Fibroblast of the aortic adventitia (primary cell): ENCODE measurements at places on chromosomes 3 and 15.

DNA sequence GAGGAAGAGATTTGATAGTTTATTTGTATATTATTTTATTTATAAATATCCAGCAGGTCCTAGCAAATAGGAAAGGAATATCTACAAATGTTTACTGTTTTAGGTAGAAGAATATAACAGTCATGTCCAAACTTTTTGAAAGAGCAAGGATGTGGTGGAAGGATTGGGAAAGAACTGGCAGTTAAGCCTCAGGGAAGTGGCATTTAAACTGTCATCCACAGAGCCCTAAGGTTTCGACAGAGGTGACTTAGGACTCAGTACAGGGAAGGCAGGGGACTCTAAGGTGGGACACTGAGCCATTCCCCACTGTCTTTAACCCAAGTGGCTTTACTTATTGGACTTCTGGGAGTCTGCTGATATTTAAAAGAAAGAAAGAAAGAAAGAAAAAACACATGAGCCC, 11.8 kb upstream of the TMEM87A start:
- DNase-seq, result no peak

- no peak for DNase-seq
Observed at GRCh38 chr15:29800491-29801366, 21.5 kb downstream of the TJP1 start.

GRCh38 chr3:10357592-10358308, 36.8 kb upstream of the SEC13 start:
- DNase-seq, result peak; percentile 90

- DNase-seq, result no peak
Observed at GRCh38 chr3:161100994-161101393, 4.2 kb downstream of the B3GALNT1 start.

GRCh38 chr3:5456199-5456598, 268.7 kb downstream of the EDEM1 start:
- no peak for DNase-seq

GRCh38 chr15:31280046-31280830, 46.4 kb upstream of the KLF13 start:
- no peak for DNase-seq

GRCh38 chr3:111392894-111393398, 149.1 kb upstream of the CD96 start:
- no peak for DNase-seq

DNA sequence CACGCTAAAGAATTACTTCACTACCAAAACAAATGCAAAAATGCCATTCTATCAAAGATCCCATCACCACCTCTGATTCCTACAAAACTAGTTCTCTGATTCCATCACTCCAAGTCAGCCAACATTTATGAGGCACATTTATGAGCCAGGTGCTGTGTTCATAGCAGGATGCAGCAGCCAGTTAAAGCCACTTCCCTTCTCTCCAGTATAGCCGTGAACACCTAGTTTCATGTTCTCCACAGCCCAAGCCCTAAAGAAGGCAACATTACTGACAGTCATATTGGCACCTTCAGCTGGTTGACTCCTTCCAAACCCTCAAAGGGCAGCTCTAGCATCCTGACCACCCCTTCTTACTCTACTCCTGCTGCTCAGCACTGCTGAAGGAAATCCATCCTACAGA, 36.4 kb downstream of the RYK start:
- no peak for DNase-seq

- no peak for DNase-seq
Observed at GRCh38 chr3:108221393-108221792, 831 bp downstream of the IFT57 start.

DNA sequence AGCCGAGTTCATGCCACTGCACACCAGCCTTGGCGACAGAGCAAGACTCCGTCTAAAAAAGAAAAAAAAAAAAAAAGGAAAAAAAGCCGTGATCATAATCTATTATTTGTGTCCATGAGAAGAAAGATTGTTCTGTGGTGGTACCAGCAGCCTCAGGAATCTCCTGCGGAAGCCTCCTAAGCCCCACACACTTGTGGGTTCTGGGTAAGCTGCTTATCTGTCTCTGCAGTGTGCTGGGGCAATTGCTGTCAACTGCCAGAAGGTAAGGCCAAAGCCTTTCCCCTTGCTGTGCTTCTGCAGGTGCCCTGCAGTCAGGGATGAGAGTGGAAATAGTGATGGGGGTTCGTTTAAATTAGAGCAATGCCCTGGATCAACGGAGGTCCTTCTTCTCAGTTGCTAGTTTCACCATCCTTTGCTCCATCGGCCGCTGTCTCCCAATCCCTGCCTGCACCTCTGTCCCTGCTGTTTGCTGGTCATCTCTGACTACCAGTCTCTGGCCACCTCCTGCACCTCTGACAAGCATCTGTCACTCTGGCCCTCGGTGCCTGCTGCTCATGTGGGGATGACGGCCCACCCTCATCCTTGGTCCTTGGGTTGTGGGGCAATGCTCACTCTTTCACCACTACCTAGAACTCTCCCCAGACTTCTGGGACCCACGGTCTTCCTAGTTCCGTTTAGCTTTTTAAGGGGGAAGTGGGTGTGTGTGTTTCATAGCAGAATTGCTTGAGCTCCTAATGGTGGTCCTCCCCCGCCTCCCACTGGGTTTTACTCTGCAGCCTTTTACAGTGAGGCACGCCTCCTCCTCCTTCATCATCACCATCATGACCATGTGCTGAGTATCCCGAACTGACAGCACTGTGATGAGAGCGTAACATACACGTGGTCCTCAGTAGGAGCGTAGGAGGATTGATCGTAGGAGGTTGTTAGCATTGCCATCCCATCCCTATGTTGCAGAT, 25.5 kb downstream of the CHRD start:
- DNase-seq, result no peak

GRCh38 chr3:133573054-133573628, 345 bp upstream of the CDV3 start:
- peak; percentile 100 for DNase-seq

DNA sequence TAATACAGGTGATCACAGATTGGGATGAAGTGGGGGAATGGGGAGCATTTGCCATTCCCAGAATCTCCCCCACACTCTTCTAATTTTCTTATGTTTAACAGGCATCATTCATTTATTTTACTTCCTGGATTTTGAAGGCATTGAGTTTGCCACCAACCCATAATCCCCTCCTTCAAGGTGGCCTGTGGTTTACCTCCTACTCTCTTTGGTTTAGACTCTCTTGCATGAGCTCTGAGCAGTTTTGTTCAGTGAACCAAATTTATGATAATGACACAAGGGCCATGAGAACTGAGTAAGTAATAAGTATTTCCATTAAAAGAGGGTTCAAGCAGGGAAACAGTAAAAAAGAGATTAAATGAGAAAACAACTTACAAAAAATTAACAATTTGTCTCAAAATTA, 703.1 kb upstream of the CFAP20DC start:
- no peak for DNase-seq

DNA sequence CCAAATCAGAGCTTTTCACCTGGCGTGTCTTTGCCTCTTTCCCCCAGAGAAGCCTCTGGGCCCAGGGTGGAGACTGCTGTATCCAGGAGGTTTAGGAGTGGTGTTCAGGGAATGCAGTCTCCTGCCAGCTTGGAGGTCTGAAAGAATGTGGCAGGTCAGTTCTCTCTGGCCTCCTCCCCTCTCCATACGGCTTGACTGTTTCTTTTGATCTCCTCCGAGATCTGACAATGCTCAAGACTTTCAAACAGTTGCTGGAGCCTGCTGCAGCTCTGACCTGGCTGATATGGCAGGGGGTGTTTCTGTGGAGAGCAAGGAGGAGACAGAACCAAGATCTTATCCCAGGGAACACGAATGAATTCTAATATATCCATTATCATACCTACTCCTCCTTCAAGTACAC, 24.7 kb upstream of the TM4SF4 start:
- peak; percentile 35 for DNase-seq

DNA sequence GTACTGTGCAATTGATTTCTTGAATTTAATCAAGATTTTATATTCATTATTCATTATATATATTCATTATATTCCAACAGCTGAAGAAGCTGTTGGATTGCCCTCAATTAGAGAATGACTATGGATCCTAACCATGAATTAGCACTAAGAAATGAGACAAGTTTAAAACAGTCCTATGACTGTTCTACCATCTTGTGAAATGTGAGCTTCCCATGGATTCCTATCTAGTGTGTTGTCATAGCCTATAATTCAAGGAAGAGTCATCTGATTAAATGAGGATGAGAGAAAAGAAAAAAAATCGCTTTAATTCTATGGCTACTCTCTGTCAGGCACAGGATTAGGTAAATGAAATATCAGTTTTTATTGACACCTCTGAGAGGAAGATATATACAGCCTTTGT, 696.6 kb upstream of the NAALADL2 start:
- DNase-seq, result no peak

- DNase-seq, result peak; percentile 10
Observed at GRCh38 chr15:68821841-68822381, 1.2 kb upstream of the ANP32A start.

- DNase-seq, result no peak
Observed at GRCh38 chr3:7188551-7188950, 327.6 kb downstream of the GRM7 start.

GRCh38 chr3:141012571-141012970, 38.6 kb upstream of the SPSB4 start:
- DNase-seq, result no peak

DNA sequence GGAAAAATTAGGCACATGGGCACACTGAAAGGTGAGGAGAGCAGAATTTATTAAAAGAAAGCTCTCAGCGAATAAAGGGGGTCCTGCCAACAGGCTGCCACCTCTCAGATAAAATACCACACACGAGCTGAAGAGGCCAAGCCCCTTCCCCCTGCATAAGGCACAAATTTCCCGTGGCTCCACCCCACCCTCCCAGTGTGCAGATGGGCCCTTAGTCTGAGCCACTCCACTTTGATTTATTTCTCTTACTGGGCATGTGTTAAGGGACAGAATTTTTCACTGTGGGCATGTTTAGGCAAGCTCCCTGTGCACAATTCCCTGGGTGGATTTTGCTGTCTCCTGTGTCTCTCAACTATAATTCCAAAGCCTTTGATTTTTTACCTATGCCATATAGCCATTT, 409.8 kb downstream of the TBL1XR1 start:
- DNase-seq, result no peak

GRCh38 chr3:69425249-69425648, 39.4 kb upstream of the FRMD4B start:
- peak; percentile 43 for DNase-seq

GRCh38 chr3:105528955-105529354, 162.2 kb downstream of the ALCAM start:
- DNase-seq, result no peak

GRCh38 chr15:83854321-83854720, 200.4 kb downstream of the ADAMTSL3 start:
- no peak for DNase-seq

DNA sequence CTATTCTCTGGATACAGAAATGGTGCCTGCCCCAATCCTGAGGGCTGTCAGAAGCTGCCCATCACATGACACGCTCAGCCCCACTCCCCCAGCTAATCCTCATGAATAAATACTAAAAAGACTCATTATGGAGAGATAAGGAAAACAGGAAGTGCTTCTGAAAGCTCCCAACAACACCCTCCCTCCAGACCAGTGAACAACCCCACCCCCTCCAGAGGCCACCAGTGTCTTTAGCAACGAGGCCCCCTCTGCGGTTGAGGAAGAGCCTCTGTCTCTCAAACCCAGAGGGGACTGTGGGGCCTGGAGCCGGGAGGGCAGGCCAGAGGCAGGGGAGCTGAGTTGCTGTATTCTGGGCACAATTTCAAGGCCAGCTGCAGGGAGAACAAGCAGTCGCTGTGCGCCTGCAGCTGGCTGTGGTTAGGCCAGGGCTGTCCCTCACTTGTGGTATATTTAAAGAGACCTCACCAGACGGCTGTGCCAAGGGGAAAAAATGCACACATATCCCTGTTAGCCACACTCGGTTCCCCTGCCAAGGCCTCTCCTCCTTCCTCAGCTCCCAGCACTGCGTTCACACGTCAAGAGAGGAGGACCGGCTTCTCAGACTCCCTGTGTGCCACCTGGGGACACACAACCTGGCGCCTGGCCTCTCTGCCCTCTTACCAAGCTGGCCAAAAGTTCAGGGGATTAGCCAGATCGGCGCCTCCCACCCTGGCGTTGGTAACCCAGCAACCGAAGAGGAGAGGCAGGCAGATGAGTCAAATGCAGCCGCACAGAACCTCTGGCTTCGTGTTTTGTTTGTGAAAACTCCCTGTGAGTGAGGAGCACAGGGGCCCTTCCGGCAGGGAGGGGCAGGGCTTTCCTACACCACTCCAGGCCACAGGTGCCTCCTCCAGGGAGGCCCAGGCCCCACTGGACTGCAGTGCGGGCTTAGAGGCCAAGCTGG, 101.2 kb upstream of the ETV5 start:
- DNase-seq, result peak; percentile 57

DNA sequence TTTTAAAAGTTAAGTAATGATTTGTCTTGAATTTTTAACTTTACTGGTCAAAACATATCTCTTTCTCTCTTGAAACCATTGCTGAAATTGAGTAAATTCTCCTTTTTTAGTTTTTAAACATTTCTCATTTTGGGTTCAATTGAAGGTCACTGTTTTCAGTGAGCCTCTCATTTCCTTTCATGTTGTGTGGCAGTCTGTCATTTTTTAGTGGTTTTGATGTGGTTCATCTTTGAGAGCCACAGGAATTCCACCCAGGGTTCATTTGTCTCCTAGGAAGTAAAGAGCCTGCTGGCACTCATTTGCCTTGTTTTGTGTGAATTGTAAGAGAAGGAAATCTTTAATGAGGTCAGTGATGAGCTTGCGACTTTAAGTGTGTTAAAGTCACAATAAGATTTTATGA, 10.4 kb downstream of the CLDN11 start:
- peak; percentile 57 for DNase-seq

DNA sequence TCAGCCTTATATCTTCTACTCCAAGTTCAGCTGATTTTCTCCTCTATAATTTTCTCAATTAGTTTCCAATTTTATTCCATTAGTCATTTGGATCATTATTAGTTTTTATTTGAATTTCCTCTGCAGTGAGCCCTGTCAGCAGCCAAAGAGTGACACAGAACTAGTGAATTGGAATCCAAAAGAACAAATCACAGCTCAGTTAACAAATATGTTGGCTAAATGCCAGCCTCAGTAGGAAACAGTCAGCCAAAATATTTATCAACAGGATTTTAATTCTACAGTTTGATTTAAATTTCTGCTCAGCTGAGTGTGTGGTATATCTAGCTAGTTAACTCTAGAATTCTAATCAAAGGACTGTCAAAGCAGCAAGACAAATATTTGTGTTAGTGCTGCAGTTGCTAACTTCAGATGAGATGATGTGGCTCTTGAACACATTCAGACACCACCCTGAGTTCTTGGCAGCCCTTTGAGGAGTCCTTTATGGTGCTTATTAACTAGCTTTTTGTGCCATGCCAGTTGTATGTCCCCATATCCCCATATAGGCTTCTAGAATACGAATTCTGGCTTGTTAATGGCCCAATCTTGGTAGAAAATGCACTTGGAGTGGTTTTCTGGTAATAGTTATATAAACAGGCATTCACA, 194.5 kb downstream of the CPNE4 start:
- peak; percentile 27 for DNase-seq
